ENCODE measurements at places on chromosomes 11 and 22. TPM values are rescaled to one million over a fixed set of nuclear protein-coding genes. Genes with fewer than 3 reads are reported as not detected.

The OR56A1 gene
- total RNA-seq, result not detected

The SNAP29 gene
- 18.4 TPM for total RNA-seq

The BTBD18 gene
- not detected for total RNA-seq

The CELSR1 gene
- 2.3 TPM for total RNA-seq

The LDHAL6A gene
- not detected for total RNA-seq

The PRODH gene
- total RNA-seq, result not detected

The SLC22A9 gene
- not detected for total RNA-seq

The SMC1B gene
- total RNA-seq, result not detected

The PAX6 gene
- total RNA-seq, result not detected

The CDC42BPG gene
- under 0.01 TPM for total RNA-seq

The CHRDL2 gene
- total RNA-seq, result not detected

The ACAD8 gene
- total RNA-seq, result 17.5 TPM

The RAB1B gene
- total RNA-seq, result 147 TPM

The DGCR6 gene
- 1.4 TPM for total RNA-seq

The FOLR1 gene
- not detected for total RNA-seq

The MS4A15 gene
- total RNA-seq, result not detected

The DYNC2H1 gene
- total RNA-seq, result 13.4 TPM

The CLP1 gene
- total RNA-seq, result 11.0 TPM

The MFNG gene
- total RNA-seq, result not detected

The APOA4 gene
- total RNA-seq, result not detected

The MPZL2 gene
- total RNA-seq, result 0.18 TPM

The TMA7B gene
- not detected for total RNA-seq

The MISFA gene
- total RNA-seq, result not detected

The TCN1 gene
- total RNA-seq, result not detected

The CRYBB1 gene
- not detected for total RNA-seq

The TSGA10IP gene
- not detected for total RNA-seq

The THOC5 gene
- 31.8 TPM for total RNA-seq

The GGTLC2 gene
- total RNA-seq, result not detected

The RAB30 gene
- total RNA-seq, result 16.8 TPM

The OR10G8 gene
- total RNA-seq, result not detected

The MS4A4A gene
- total RNA-seq, result not detected

The OR52E1 gene
- total RNA-seq, result not detected

The SLC22A6 gene
- total RNA-seq, result not detected

The KIRREL3 gene
- not detected for total RNA-seq

The SEPTIN5 gene
- 25.8 TPM for total RNA-seq

The MRPL21 gene
- 45.9 TPM for total RNA-seq

The OR51D1 gene
- total RNA-seq, result not detected

The OR9G1 gene
- total RNA-seq, result not detected

The PI4KA gene
- total RNA-seq, result 28.5 TPM

The OR51A2 gene
- total RNA-seq, result not detected

All from cardiac atrium fibroblast (primary cell).